ENCODE measurements at places on chromosomes 1 and 21.

DNA sequence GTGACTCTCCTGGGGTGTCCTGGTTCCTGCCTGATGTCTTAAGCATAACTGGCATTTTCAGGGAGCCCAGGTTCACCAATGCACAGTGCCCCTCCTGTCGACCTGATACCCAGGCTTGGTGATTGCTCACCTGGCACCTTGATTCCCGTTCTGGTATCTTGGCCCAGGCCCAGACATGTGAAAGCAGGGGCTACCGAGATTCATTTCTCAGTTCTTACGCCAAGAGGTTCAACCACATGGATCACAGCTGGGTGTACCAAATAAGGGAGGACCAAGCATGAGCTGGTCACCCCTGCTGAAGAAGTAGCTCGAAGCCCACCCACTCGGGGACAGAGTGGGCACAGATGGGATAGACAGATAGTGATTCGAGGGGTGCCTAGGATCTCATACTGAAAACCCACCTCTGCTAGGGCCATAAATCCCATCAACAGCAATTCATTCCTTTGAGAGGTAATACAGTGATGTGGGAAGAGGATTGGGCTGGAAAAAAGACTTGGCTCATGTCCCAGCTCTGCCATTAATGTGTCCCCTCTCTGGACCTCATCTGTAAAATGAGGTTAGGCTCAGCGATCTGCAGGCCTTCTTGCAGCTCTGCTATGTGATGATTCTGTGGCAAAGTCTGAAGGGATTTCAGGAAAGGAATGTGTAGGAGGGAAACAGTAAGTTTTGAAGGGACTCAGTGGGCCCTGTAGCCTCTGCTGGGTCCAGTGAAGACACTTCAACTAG, 2.7 kb downstream of the EPHX1 start:
- DNase-seq: no peak

DNA sequence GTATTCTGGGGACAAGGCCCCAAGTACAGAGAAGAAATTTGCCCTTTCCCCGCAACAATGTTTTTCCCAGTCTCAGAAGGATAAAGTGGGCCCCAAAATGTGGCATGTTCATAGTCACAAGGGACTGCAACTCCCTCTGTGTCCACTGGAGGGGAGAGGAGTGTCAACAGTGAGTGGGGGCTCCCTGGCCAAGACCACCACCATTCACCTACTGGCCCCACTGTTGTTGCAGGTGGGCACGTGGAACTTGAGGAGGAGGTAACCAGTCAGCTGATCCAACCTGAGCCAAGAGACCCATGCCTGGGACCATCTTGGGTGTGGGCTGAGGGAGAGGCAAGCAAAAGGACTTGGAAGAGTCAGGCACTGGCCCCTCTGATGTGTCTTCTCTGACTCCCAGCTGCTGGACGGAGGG, 777 bp downstream of the NUDT17 start:
- DNase-seq: no peak

DNA sequence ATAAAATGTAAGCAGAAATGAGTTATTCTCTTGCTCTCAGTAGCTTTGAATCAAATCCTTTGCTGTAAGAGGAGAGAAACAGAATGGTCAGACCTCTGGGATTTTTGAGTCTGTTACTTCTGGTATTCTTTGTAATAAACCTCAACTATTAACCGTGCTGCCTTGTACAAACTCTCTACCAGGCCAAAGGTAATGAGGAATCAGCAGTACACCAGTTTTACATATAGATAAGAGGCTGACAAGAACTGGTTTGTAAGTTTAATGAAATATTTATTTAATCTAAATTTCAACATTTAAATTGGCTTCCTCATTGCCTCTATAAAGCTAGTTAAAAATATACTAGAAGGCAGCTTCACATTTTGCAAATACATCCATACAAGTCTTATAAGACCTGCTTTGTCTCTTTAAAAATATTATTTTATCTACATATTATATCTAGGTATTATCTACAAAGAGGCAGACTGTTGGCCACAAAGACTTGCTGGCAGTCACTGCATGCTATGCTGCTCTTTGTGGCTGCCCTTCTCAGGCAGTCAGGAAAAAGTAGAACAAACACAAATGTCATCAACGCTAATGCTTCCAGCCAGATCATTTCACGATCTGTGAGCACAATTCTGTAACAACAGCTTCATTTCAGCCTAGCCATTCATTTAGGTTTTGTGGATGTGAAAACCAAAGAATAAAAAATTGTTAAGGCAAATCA, 173.0 kb downstream of the GABPA start:
- no peak for DNase-seq

DNA sequence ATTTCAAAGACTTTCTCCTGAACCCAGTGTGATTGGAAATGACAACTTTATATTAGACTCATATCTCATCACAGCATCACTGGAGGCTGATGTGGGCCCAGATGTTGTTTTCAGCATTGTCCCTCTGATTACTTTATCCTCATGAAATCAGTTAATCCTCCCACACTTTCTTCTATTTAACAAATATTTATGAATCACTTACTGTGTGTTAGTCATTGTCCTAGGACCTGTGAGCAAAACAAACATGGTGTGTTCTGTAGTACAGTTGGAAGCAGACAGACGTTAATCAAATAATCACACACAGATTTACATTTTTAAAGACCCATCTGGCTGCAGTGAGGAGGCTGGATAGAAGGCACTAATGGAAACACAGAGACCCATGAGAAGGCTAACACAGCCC, 383.7 kb downstream of the PRDM2 start:
- no peak for DNase-seq

DNA sequence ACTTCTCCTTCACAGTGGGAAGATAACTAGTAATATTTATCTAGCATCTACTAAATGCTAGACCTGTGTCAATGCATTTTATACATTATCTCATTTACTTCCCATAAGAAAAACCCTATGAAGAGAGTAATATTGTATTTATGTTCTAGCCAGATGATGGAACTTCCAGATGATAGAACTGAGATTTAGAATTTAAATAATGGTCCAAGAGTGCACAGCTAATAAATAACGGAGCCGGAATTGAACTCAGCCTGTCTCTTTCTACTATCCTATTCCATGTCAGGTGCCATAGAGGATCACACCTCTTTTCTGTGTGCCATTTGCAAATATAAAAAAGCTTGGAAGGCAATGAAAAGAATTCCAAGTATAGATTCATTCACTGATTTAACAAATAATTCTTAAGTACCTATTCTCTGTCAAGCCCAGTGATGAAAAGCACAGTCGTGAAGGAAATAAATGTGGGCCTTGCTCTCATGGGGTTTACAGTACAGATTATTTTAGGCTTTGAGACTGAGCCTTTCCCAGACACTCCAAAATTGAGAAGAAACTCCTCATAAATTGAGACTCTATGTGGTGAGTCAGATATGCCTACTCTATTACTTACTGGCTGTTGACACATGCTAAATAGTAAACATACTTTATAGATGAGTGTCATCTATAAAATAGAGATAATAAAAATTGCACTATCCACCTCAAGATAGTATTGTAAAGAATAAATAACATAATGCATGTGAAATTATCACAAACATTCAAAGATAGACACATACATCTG, 378.0 kb upstream of the PRMT6 start:
- no peak for DNase-seq

Data from ureter (tissue), 1 donor.